T-cell (primary cell): ENCODE measurements at places on chromosomes 2 and 18.

DNA sequence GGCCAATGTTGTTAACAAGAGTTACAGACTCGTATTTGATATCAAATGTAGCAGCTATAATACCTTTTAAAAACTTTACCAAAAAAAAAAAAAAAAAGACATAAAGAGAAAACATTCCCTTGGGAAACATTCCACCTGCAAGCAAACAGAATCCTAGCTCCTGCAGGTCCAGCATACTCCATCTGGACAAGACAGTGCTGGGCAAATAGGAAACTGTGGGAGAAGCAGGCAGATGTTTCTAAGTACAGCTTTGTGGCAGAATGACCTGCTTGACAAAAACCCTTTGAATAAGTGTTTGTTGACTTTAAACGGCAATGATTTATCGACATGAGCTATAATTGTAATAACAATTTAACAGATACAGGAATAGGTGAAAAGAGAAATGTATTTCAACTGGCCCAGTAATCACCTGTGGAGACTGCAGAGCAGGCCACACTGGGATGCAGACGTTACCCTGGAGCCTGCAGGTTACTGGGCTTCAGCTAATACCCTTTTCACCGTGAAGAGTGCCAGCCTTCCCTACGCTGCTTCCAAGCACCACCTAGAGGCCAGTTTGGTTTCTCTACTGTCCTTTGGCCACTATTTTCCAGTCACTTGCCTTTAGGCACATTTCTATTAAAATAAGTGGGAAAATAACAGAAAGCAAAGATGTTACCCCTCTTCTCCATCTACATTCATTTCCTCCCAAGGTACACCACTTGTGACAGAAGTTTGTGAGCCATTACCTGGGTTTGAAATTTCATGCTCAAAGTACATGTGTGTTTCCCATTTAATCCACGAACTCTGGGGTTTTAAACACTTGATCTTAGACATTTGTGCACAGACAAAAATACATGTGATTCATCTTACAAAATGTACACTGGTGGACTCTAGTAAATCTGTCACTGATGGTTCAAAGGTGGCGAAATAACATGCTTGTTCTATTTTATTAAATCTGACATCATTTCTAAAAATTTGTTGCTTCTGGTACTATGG is 96.9 kb upstream of the ZNF397 start:
- no peak overlapping the region for H3K27ac ChIP-seq
- DNase-seq, result peak; percentile 31
- no peaks in the 10 kb centered on the region for H3K4me1 ChIP-seq
- H3K27me3 ChIP-seq, result no peaks in the 10 kb centered on the region

DNA sequence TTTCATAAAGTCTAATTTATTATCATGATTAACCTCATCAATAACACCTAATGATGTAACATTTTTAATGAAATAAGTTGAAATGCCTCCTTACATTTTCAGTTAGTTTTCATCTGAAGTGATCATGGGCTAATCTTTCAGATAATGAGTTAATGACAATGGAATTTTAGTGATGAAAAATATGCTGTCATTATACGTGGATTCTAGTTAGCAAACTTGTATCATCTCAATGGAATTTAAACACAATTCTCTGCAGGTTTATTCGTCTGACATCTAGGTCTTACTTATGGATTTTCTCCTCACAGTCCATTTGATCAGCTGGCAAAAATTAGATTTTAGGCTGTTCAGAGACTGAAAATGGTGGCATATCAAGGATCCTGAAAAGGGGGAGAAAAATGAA is 885.0 kb downstream of the SLC4A3 start:
- no peak overlapping the region for H3K27ac ChIP-seq
- DNase-seq, result no peak
- H3K4me1 ChIP-seq, result no peaks in the 10 kb centered on the region
- no peaks in the 10 kb centered on the region for H3K27me3 ChIP-seq

DNA sequence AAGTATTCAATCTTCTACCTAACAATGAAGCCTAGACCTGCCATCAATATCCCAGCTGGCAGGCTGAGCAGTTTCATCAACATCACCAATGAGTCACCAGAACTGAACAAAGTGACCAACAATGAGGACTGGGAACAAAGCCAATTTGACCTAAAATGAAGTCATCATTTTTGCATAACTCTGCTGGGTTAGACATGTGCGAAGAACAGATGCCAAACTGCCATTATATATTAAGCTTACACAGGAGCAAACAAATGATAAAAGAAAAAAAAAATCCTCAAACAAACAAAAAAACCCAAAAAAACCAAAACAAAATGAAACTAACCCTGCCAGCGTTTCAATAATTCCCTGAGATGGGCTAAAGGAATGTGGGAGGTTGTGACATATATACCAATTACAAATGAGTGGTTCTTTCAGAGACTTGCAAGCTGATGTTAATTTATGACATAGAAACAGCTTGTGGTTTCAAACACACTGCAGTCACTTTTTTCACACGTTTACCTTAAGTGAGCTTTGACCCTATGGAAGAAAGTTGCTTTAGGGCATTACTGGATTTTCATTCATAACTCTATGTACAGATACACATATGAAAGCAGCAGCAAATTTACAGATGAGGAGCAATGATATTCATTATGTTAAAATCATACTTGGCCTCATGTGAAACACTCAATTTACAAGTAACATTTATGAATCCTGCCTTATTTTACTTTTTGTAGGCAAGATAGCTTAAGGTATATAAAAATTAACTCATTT is 56.9 kb upstream of the CCDC141 start:
- H3K36me3 ChIP-seq, result no peaks in the 10 kb centered on the region
- peaks cover 18% of the 10 kb centered on the region for H3K4me1 ChIP-seq
- H3K4me3 ChIP-seq, result no peak overlapping the region
- H3K27me3 ChIP-seq, result no peaks in the 10 kb centered on the region
- H3K27ac ChIP-seq, result no peak overlapping the region

- peaks cover 80% of the 10 kb centered on the region for H3K4me1 ChIP-seq
- H3K27ac ChIP-seq, result no peak overlapping the region
Observed at GRCh38 chr2:85996591-85996990, 107.8 kb upstream of the ST3GAL5 start.

GRCh38 chr2:9690252-9690651 is 59.5 kb upstream of the YWHAQ start:
- no peak overlapping the region for H3K4me3 ChIP-seq
- no peaks in the 10 kb centered on the region for H3K27me3 ChIP-seq
- H3K27ac ChIP-seq, result no peak overlapping the region
- no peak for DNase-seq
- no peaks in the 10 kb centered on the region for H3K36me3 ChIP-seq
- H3K4me1 ChIP-seq, result peaks cover 23% of the 10 kb centered on the region

- H3K27ac ChIP-seq, result no peak overlapping the region
- H3K27me3 ChIP-seq, result peaks cover 60% of the 10 kb centered on the region
- no peaks in the 10 kb centered on the region for H3K36me3 ChIP-seq
- H3K4me3 ChIP-seq, result no peak overlapping the region
- no peak for DNase-seq
Observed at GRCh38 chr2:236240228-236240990, 23.8 kb downstream of the ASB18 start.

GRCh38 chr18:34122724-34123334 is 101.9 kb downstream of the NOL4 start:
- no peaks in the 10 kb centered on the region for H3K4me1 ChIP-seq
- H3K36me3 ChIP-seq, result no peaks in the 10 kb centered on the region
- no peak overlapping the region for H3K4me3 ChIP-seq
- H3K27ac ChIP-seq, result no peak overlapping the region

DNA sequence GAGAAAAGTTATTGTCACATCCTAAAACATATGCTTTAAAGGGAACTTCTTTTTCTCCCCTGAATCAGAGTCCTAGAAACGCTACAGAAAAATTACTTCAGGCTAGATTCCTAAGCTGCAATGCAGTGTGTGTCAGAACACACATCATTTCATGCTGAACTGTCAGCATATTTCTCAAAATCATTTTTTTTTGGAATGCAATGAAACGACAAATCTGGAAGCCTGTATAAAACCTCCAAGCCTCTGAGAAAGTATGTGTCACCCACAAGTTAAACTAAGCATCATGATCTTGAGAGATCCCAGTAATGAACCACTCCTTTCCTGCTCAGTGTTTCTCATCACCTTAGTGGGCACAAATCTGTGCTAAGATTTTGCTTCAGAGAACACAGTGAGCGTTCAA is 276.2 kb downstream of the ZNF521 start:
- no peak for DNase-seq
- no peaks in the 10 kb centered on the region for H3K27me3 ChIP-seq
- H3K4me3 ChIP-seq, result no peak overlapping the region
- H3K36me3 ChIP-seq, result no peaks in the 10 kb centered on the region
- H3K4me1 ChIP-seq, result no peaks in the 10 kb centered on the region
- H3K27ac ChIP-seq, result no peak overlapping the region

DNA sequence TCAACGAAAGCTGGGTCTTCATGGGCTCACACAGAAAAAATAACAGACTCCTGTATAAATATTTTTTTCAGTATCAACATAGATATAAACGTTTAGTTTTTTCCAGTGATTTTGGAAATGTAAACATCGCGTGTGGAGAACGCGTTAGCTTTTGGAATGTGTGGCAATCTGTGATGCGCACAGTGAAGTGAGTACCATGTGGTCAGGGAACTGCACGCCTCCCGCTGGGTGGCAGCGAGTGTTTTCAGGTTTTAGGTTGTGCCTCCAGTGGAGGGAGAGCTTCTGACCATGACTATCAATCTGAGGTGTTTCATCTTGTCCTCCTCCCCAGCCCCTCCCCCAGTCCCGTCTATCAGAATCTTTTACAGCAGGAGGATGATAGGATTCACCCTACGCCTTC is 127.8 kb downstream of the ARHGAP28 start:
- no peak overlapping the region for H3K27ac ChIP-seq
- H3K36me3 ChIP-seq, result no peaks in the 10 kb centered on the region

DNA sequence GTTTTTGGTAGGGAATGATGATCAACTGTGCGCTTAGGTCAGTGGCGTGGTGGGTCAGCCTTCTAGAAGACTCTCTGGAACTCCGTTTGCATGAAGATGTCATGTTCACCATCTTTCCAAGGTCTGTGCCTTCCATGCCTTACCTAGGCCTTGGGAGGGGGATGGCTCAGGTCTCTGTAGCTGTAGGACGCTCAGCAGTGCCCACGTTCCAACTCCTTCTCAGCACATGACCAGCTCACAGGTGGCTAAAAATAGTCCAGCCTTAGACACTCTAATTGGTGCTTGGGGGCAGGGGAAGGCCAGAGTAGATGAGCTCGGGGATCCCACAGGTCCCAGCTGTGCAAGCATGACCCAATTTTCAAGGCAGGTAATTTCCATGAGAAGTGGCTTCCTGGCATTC is 42.3 kb upstream of the TEX51 start:
- no peaks in the 10 kb centered on the region for H3K4me1 ChIP-seq
- H3K27me3 ChIP-seq, result peaks cover 29% of the 10 kb centered on the region
- H3K27ac ChIP-seq, result no peak overlapping the region
- no peaks in the 10 kb centered on the region for H3K36me3 ChIP-seq
- no peak overlapping the region for H3K4me3 ChIP-seq

DNA sequence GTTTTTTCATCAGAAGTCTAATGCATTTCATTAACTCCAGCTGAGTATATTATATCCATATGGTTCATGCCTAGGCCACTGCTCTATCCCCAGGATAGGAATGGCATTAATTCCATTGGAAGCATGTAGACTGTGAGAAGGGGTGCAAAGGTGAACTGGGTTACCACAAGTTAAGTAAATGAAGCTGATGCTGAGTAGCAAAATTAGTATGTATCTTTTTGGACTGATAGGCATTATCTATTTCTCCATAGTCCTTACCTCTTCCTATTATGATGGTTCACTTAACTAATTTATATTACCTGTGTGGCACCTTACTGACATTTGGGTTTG is 24.9 kb downstream of the UBE2E3 start:
- DNase-seq, result no peak
- no peaks in the 10 kb centered on the region for H3K36me3 ChIP-seq
- no peaks in the 10 kb centered on the region for H3K4me1 ChIP-seq
- H3K27ac ChIP-seq, result no peak overlapping the region
- H3K27me3 ChIP-seq, result no peaks in the 10 kb centered on the region
- H3K4me3 ChIP-seq, result no peak overlapping the region

DNA sequence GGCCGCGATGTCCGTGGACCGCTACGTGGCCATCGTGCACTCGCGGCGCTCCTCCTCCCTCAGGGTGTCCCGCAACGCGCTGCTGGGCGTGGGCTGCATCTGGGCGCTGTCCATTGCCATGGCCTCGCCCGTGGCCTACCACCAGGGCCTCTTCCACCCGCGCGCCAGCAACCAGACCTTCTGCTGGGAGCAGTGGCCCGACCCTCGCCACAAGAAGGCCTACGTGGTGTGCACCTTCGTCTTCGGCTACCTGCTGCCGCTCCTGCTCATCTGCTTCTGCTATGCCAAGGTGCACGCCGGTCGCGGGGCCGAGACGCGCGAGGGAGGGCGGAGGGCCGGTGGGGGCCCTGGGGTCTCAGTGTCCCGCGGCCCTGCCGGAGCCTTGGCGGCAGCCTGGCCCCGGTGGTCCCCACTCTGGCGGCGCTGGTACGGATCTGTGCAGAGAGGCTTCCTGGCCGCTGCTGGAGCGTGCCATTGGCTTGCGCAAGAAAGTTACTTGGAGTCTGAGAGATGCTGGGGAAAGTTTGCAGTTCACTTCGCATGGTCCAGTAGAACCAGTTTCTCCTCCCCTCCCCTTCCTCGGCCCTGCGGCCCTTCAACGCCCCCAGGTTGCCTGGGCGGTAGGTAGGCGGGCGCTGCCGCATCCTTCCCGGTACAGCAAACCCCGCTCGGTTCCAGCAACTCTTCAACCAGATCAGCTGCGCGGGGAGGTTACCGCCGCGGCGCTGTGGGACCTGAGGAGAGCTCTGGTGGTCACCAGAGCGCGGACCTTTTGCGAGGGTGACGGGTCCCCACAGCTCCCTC is 1.5 kb downstream of the GALR1 start:
- peaks cover 51% of the 10 kb centered on the region for H3K27me3 ChIP-seq
- DNase-seq, result no peak
- no peaks in the 10 kb centered on the region for H3K36me3 ChIP-seq
- no peak overlapping the region for H3K27ac ChIP-seq
- H3K4me1 ChIP-seq, result no peaks in the 10 kb centered on the region

- no peak overlapping the region for H3K27ac ChIP-seq
- DNase-seq, result no peak
- H3K4me1 ChIP-seq, result no peaks in the 10 kb centered on the region
Observed at GRCh38 chr18:41391616-41392595, 563.1 kb upstream of the PIK3C3 start.

DNA sequence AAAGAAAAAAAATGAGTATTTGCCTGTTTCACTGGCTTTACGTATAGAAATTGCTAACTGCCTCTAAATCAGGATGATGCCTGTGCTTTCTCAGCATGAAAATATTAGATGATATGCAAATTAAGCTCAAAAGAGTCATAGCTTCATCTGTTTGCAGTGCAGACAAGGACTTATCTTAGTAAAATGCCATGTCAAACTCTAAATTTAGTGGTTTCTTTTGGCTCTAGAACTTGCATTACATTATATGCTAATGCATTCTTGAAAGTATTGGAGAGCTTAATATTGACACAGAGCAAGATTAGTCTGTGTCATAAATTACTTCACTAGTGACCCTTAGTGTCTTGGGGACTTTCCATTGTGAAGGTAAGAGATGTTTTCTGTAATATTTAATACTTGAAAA is 1109.1 kb upstream of the NRXN1 start:
- H3K4me1 ChIP-seq, result no peaks in the 10 kb centered on the region
- no peak for DNase-seq
- no peaks in the 10 kb centered on the region for H3K27me3 ChIP-seq
- H3K27ac ChIP-seq, result no peak overlapping the region
- H3K36me3 ChIP-seq, result no peaks in the 10 kb centered on the region
- no peak overlapping the region for H3K4me3 ChIP-seq

GRCh38 chr2:190877436-190877835 is 3.2 kb upstream of the GLS start:
- H3K27ac ChIP-seq, result no peak overlapping the region
- no peak overlapping the region for H3K4me3 ChIP-seq
- H3K36me3 ChIP-seq, result no peaks in the 10 kb centered on the region
- peaks cover 20% of the 10 kb centered on the region for H3K4me1 ChIP-seq
- H3K27me3 ChIP-seq, result no peaks in the 10 kb centered on the region
